CD4-positive, alpha-beta T cell treated with Interleukin-6 at 100 ng/mL for 8 hours (primary cell): ENCODE measurements at places on chromosomes 1 and 21.
A peak's percentile ranks its signal among the peaks of the same experiment; 100 is the strongest.

DNA sequence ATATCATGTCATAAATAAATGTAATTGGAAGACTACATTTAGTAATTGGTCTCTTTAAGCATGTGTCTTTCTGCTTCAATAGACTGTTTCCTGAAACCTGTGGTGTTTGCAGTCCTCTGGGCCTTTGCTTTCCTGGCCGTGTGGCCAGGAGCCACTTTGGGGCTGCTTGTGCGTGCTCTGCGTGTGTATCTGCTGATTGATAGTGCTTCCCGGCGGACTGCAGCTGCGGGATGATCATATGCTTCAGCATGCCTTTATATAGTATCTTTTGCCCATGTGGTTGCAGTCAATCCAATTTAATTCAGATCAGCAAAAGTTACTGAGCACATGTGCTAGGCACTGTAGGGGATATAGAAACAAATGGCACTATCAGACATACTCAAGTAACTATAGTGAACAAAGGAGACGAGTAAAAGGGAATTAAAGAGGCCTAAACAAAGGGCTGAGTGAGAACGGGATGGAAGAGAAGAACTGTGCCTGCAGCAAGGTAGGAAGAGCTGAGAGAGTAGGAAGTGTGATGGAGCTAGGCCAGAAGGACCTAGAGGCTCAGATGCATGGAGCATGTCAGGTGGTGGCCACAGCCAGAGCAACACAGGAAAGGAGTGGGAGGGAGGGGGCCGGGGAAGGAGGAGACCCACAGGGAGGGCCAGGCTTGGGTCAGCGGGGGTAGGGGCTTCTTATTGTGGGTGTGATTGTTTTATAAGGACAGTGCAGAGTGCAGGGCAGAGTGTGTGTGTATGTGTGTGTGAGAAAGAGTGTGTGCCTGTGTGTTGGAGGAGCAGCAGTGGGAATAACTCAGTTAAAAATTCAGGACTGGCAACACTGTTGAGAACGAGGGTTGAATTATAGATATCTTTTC is 27.2 kb upstream of the TTF2 start:
- no peak for DNase-seq

- peak; percentile 47 for DNase-seq
These were observed 47.8 kb downstream of the ITPKB start for GRCh38 chr1:226691247-226691646.

DNA sequence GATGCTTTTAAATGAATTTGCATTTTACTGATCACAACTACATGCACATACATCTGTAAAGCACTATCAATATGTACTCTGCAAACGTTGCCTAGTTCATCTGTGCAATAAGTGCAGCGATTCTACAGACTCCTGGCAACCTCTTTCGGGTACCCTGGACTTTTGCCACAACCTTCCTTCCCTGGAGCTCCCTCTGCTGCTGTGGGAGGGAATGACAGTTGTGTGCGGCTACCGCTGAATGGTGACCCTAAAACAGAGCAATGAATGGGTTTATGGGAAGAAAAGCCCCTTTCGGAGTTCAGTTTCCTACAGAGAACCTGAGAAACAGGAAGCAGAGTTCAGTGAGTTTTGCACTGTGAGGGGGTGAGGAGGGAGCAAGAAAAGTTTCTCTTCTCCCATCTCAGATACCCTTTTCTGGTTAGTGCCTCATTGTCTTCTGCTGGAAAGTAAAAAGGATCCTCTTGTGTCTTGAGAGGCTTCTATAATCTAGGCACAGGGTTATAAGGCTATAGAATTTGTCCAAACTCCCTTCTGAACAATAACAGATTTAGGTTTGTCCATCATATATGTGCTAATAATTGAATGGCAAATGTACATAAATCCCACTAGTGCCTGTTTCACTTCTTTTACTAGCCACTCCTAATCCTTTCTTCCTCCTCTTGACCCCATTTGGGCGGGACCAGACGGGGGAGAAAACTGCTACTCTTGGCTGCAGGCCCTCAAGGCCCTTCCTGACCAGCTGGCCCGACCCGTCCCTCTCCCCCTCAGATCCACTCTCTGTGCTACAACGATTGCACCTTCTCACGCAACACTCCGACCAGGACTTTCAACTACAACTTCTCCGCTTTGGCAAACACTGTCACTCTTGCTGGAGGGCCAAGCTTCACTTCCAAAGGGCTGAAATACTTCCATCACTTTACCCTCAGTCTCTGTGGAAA is 19.8 kb upstream of the SARS1 start:
- peak; percentile 33 for DNase-seq

GRCh38 chr21:28148400-28149064 is 844.1 kb downstream of the LTN1 start:
- no peak for DNase-seq
